ENCODE measurements at places on chromosomes 13 and 19. TPM values are rescaled to one million over a fixed set of nuclear protein-coding genes. Genes with fewer than 3 reads are reported as not detected.

DNA sequence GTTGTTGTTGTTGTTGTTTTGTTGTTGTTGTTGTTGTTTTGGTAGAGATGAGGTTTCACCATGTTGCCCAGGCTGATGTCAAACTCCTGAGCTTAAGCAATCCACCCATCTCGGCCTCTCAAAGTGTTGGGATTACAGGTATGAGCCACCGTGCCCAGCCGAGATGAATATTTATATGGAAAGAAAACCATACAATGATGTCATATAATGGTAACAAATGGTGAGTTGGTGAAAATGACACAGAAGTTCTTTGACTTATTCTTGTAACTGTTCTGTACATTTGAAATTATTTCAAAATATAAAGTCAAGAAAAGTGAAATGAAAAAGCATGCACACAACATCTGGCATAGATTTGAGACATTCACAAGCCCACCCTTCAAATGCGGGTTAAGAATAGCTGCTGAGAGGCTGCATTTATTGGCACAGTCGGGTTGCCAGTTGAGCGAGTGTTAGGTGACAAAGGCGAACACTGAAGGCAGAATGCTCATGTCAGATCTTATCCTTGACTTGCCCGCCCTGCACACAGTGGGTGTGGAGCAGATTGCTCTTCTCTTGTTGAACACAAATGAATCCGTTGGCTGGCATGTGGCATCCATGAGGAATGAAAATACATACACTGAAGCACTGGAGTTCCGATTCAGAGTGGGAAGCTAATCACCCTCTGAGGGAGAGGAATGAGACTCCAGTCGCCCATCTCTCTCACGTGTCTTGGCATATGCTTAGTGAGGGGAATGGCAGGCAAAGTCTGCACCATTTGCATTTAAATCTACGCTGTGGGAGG, 15.8 kb upstream of the UBE2S start:
- no peak for DNase-seq

DNA sequence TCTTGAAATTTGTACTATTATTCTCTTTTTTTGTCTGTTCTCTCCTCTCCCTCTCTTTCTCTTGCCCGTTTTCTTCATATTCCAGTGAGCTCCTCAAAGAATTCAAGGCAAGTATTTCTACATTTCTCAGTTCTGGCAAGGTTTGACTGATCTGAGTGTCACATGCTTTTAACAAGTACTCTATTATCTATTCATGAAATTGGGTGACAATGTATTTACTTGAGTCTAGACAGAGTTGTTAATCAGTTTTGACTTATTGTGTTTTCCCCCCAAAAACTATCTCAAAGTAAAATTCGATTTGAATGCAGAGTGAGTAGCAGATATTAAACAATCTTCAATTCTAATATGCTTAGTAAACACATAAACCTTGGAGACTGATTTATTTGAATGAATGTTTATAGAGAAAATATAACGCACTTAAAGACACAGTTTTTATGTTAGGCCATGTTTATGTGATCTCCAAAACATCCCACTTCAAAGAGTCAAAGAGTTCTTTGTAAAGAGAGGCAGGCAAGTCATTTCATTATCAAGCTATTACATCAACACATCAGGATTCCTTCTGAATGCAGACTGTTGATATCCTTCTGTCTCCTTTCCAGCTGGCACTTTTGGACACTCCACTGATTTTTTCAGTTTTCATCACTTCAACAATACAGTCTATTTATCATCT, 166.6 kb downstream of the SLITRK6 start:
- no peak for DNase-seq

TICAM1 gene
- 16.5 TPM for total RNA-seq

DNA sequence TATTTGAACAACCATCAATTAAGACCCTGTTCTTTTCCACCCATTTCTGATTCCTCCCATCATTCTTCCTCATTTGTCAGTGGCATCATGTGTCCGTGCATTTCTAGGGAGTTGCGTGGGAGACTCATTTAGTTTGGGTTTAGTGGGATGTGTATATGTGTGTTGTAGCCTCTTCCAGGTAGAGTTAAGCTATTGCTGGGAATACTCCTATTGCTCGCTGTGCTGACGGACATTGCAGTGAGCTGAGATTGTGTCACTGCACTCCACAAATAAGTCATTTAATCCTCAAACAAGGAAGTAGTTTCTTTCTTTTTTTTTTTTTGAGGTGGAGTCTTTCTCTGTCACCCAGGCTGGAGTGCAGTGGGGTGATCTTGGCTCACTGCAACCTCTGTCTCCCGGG, 42.2 kb upstream of the RCBTB2 start:
- DNase-seq: no peak

B3GNT3 gene
- total RNA-seq: 1.5 TPM

DNA sequence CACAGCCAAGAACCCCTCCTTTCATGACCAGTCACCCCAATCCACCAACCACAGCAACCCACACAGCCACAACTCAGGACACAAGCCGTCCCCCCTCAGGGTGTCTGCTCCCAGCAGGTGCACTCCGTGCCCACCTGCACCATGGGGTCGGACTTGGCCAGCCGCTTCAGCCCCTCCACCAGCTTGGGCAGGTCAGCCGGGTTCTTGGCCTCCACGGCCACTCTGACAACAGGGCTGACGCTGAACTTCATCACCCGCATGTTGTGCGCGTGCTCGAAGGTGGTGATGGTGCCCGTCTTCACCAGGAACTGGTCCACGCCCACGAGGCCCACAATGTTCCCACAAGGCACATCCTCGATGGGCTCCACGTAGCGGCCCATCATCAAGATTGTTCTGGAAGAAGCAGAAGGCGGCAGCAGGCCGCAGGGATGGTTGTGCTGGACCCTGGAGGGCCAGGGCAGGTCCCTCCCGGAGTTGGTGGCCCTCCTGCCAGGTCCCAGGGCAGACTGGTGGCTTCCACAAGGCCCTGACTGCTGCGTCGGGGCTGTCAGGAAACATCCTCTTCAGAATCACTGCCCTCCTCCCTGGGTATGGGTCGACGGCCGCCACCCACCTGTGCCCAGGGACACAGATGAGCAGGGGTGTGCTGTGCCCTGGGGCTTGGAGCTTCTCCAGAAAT, 5.5 kb downstream of the EEF2 start:
- DNase-seq: no peak

DNA sequence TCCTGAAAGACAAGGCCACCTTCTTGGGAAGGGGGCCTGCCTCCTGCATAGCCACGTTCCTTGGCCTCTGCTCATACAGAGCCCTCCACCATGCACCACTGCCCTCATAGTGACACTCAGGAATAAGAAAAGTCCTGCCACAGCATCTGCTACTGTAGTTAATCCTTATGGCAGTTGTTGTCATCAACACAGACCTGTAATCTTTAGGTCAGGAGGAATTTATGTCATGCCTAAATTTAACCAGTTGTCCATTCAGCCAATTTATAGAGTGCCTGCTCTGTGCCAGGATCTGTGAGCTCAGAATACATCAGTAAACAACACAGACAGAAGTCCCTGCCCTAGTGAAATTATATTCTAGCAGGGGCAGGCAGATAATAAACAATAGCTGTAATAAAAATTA, 44.4 kb downstream of the FAM124A start:
- DNase-seq: no peak

DNA sequence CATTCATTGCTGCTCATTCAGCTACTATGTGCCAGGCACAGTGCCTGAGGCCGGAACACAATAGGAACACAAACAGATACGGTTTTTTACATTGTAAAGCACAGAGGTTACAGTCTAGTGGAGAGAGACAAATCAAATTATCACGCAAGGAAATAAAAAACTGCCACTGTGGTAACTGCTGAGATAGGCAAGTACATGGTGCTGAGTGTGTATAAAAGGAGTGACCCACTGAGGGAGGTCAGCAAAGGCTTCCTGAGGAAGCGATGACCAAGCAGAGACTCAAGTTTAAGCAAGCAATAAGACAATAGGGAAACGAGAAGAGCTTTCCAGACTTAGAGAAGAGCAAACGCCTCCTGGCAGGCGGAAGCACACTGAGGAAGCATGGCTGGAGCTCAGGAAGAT, 56.4 kb downstream of the NUFIP1 start:
- DNase-seq: no peak

GRCh38 chr13:50161052-50161451, 145.8 kb downstream of the KCNRG start:
- DNase-seq: no peak

IGFL1 gene
- total RNA-seq: 7.9 TPM
